ENCODE measurements at places on chromosomes 6 and 20.

DNA sequence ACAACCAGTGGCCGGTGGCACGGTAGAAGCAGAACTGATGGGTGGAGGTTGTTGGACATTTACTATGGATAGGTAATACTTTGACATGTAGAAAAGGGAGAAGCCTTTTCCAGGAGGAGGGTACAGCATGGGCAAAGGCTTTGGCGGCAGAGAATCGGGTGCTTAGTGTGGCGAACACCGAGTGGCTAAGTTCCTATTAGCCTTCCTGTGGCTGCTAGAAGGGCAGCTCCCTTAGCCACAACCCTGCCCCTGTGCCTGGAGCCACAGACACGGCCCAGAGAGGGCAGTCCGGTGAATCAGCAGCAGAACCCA lies 37.9 kb upstream of the TGM2 start:
- DNase-seq, result no peak

DNA sequence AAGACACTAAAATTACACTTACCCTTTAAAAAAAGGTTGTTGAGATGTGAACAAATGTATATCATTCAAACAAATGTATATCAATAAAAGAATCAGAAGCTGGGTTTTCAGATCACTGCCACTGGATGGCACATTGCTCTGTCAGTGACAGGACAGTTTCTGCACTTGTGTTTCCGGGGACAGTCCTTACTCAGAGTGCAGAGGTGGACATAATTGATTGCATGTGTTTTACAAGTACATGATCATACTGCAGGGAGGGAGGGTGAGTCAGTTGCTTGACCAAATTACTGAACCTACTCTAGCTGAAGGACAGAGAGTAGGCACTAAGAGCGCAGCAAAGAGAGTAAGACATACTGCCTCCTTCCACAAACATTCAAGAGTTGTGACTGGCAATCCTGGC lies 302.3 kb downstream of the TENT5A start:
- no peak for DNase-seq

GRCh38 chr20:44616604-44616964 lies 34.2 kb downstream of the PKIG start:
- DNase-seq, result no peak

DNA sequence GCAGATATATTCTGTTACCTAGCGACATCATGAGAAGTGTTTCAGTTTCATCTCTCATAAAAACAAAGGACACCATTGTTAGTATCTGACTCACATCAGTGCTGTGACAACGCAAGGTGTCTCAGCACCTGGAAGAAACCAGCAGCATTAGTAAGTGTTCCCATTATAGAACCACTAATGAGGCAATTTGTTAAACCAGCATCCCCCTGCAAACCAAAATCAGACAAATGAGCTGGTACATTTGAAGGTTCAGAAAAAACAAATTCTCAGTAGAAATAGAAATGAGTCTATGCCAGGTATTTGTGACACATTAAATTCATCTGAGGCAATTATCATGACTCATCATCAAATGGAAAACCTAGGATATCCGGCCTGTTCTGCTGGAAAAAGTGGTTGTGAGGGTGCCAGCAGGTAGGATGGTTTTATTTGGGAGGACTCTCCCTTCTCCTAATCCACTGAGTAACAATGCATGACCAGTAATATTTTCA lies 151.7 kb downstream of the TMEM200A start:
- DNase-seq, result no peak

DNA sequence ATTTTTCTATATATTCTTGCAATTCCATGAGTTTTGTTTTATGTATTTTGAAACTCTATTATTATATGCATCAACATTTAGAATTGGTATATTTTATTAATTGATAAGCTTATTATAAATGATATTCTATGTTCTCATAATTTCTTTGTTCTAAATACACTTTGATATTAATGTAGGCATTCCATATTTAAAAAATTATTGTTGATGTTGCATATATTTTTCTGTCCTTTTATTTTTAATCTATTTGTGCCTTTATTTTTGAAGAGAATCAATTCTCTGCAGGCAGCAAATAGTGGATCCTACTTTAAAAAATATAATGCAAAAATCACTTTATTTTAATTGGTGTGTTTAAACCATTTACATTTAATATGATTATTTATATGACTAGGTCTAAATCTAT lies 29.6 kb downstream of the SIRPD start:
- DNase-seq, result no peak

DNA sequence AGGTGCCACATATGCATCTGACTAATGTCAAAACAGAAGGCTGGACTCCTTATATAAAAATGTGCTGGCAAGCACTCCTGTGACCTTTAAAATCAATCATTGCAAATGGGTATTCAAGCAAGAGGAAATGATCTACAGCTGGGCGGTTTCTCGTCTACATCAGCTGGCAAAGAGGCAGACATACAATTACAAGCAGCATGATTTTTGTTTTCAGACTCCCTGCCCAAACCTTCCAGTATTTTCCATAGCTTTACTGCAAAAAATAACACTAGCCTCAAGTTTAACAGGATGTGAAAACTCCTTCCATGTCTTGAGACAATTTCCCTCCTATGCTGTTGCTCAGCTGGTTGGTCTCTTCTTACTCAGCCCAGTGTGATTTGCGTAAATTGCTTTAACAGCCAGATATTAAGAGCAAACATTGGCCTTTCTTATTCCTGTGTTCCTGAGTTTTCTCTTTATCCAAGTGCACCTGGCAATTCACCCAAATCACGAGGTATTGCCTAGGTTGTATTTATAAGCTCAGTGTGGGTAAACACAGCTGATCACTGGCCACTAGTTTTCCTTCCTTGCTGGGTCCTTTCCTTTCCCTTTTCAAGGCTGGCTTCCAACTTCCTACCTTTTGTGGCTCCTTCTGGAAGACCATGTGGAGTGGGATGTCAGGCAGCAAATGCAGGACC lies 130.4 kb downstream of the MOXD1 start:
- DNase-seq, result no peak

- no peak for DNase-seq
Observed at GRCh38 chr20:55755411-55755810, 249.9 kb downstream of the CBLN4 start.

DNA sequence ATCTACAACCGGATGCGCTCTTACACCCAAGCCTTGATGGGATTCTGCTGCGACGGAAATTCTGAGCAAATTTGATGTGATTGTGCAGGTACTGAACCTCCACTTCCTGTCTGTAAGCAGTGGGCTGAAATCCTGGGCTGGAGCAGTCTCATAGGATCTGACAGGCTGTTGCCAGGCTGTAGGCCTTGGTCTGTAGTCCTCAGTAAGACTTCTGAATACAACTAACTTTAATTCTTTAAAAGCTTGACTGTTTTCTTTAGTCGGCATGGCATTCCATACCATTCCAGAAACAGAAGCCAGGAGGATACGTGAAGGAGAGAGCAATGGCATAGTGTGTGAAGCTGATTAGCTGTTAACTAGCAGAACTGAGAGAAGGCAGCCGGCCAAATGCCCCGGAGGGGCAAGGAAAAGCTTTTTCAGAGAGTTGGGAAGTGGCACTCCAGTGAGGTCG lies 68.3 kb downstream of the ADTRP start:
- no peak for DNase-seq

DNA sequence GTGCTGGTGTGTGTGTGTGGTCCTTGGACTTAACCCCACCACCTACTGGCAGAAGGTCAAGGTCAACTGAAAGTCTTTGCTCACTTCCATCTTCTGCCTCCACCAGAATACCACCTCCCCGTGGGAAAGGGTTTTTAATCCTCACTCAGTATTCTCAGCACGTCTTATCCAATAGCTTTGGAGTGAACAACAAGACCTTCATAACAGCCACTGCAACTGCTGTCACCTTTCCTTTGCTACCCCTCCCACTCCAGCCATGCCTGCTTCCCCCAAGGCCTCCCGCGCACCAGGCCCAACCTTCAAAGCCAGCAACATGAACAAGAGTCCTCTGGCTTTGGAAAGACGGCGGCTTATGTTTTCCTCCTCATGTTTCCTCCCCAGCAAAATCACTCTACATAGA lies 787 bp upstream of the BTN2A2 start:
- DNase-seq, result no peak

- peak; percentile 43 for DNase-seq
Observed at GRCh38 chr20:42795111-42795695, 394.5 kb downstream of the PTPRT start.

GRCh38 chr20:63297371-63297781 lies 4.4 kb downstream of the COL20A1 start:
- DNase-seq, result no peak

GRCh38 chr6:50087231-50087954 lies 37.7 kb upstream of the DEFB112 start:
- no peak for DNase-seq

DNA sequence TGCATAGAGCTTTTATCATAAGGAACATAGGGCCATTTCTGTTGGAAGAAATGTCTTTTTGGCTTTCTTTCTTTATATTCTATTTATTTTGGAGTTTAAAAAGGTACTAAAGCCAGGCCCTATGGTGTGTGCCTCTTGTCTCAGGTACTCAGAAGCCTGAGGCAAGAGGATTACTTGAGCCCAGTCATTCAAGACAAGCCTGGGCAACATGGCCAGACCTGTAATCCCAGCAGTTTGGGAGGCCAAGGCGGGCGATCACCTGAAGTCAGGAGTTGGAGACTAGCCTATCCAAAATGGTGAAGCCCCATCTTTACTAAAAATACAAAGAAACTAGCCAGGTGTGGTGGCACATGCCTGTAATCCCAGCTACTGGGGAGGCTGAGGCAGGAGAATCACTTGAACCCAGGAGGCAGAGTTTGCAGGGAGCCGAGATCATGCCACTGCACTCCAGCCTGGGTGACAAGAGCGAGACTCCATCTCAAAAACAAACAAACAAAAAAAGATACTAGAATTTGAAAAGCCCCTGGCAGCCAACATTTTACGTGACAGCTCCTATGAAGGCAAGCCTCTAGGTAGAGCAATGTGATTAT lies 80.0 kb downstream of the CBFA2T2 start:
- no peak for DNase-seq

GRCh38 chr20:59800309-59800708 lies 133.1 kb downstream of the SYCP2 start:
- no peak for DNase-seq

DNA sequence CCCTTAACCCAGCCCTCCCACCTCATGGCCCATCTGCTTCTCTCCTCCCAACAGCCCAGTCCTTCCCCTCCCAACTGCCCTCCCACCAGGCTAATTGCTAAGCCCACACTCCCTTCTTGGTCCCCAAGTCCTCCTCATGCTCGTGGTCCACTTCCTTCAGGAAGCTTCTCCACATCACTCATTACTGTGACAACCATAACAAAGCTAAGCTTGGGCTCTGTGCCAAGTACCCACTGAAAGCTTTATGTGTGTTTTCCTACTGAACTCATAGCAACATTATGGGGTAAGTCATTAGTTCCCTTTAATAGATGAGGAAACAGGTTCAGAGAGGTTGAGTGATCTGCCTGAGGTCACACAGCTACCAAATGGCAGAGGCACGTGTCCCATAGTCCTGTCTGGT lies 16.2 kb downstream of the FRS3 start:
- no peak for DNase-seq

DNA sequence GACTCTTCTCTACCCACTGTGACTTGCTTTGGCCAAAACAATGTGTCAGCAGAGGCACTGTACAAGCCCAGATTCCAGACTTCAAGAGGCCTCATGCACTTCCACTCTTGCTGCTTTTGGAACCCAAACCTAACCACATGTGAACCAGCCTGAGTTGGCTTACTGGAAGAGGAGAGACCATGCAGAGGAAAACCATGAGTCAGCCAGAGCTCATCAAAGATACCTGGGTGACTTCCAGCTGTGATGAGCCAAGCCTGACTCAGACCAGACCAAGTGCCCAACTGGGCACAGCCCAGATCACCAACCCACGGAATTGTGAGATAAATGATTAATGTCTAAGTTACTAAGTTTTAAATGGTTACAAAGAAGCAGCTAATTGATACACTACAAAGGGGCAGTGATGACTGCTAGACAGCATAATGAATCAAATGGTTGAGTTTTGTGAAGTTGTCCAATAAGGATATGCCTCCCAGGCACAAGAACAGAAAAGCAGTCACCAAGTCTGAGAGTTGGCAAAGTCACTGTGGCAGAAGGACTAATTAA lies 16.2 kb upstream of the BEND6 start:
- no peak for DNase-seq

DNA sequence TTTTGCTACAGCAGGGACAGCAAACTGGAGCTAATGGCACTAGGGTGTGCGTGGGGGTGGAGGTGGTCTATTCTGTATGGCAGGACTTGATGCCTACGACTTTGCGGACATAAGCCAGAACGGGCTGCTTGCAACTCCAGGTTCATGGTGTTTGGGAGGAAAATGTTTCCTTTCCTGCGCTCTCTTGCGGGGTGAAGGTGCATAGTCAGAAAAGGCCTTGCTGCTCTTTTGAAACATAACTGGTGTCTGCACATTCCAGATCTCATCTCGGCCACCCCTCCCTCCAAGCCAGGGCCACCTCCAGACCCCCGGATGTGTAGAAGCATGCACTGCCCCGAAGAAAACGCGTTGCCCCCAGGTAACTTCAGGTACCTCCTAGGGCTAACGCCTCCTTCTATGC lies 8.1 kb downstream of the FOXA2 start:
- DNase-seq, result no peak

GRCh38 chr6:47631269-47631772 lies 67.1 kb upstream of the ADGRF4 start:
- DNase-seq, result peak; percentile 47

DNA sequence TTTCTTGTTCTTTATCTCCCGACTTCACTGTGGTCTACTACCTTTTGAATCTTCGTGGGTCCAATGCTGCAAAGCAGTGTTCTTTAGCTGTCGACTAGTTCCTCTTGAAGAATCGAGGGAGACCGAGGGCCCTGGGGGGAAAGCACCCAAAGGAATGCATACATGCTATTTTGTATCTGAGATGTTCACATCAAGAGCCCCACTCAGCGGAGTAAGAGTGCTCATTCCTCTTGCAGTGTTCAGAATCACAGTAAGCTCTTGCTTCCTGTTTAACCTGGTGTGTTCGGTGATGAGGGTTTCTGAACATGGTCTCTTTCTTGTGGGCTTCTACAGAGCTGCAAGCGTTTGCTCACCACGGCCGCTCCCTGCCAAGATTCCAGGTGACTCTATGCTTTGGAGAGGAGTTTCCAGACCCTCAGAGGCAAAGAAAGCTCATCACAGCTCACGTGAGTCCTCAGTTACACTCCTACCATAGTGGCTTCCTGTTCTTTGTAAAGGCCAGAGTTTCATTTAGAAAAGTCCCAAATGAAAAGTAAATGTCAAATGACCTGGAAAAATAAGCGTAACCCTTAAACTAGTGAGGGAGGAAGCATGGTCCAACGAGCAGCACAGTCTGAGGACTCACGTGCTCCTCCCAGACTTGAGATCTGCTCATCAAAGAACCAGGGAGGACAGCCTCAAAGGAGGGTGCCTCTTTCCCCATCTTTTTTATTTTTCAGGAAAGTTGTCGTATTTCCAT lies 13.3 kb downstream of the IRF4 start:
- no peak for DNase-seq

GRCh38 chr6:135412761-135413160 lies 84.8 kb downstream of the AHI1 start:
- no peak for DNase-seq

DNA sequence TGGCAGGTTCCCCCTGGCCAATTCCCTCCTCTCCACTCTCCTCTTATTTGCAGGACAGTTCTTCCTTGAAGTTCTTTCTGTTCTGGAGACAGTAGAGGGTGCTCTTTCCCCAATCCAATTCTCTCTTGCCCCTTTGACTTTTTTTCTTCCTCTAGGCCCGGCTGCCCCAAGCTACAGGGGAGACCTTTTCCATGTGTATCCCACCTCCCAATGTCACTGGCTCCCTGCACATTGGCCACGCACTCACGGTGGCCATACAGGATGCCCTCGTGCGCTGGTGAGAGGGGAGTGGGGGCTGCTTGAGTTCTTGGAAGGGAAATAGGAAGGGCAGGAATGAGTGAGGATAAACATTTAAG lies 1.5 kb downstream of the VARS2 start:
- DNase-seq, result peak; percentile 21
